ENCODE measurements at places on chromosomes 5 and 9.

DNA sequence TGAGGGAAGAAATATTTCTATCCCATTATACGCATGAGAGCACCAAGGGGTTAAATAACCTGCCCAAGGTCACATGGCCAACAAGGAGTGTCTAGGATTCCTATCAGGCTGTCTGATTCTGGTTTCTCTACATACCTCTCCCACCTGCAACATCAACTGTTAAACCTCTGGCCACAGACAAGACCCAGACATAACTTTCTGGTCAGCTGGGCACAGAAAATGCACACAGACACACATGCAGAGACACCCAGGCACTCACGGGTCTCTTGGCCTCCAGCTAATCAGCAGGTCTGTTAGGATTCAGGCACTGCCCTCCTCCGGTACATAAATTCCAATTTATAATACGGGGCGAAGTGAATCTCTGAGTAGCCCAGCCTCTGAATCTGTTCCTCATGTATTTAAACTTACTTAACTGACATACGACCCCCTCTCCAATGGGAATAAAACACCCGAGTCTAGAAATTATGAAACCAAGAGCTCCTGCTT lies 1.5 kb downstream of the SEPTIN8 start:
- no peaks in the 10 kb centered on the region for H3K36me3 ChIP-seq
- H3K27me3 ChIP-seq, result peaks cover 23% of the 10 kb centered on the region
- H3K27ac ChIP-seq, result no peak overlapping the region
- peak overlapping the region; percentile 74 for H3K4me3 ChIP-seq
- peaks cover 14% of the 10 kb centered on the region for H3K4me1 ChIP-seq
- no peak for DNase-seq

DNA sequence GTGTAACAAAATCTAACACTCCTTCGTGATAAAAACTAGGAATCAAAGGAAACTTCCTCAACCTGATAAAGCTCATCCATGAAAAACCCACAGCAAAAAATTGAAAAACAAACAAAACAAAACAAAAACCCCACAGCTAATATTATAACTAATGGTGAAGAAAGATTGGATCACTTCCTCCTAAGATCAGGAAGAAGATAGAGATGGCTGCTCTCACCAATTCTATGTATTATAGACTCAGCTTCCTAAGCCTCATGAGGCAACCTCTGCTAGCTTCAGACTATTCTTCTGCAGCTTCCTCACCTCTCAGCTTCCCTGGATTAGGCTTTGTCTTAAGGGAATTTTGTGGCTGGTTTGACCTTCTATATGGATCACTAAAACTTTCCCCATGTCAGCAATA lies 40.1 kb downstream of the PHAX start:
- H3K4me1 ChIP-seq, result no peaks in the 10 kb centered on the region
- peaks cover 4% of the 10 kb centered on the region for H3K36me3 ChIP-seq
- no peak overlapping the region for H3K27ac ChIP-seq
- no peak for DNase-seq

DNA sequence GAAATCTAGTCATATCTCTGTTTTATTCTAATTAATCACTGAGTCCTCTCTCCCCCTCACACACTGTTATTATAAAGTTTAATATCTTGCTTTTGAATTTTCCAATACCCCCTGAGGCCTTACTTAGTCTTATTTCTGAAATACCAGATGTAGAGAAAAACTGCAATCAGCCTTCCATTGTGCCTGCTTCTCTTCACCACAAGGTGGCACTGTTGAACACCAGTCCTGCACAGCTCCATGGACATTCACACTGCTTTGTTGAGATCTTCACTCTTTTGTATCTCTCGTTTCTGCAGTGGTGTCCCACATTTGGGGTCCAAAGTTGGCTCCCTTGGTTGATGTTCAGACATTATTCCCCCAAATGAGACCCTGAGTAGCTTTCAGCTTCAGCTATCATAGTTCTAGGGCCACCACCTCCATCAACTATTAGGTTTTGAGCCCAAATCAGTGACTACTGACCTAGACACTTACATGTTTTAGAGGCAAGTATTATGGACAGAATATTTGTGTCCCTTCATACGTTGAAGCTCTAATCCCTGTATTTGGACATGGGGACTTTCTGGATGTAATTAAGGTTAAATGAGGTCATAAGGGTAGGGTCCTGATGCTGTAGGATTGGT lies 24.3 kb downstream of the BOD1 start:
- no peak overlapping the region for H3K27ac ChIP-seq
- H3K4me1 ChIP-seq, result no peaks in the 10 kb centered on the region
- H3K27me3 ChIP-seq, result no peaks in the 10 kb centered on the region
- peaks cover 29% of the 10 kb centered on the region for H3K36me3 ChIP-seq

GRCh38 chr5:108727236-108727650 lies 20.5 kb upstream of the FER start:
- peak overlapping the region; percentile 90 for H3K4me3 ChIP-seq
- H3K27ac ChIP-seq, result peak overlapping the region; percentile 98
- H3K36me3 ChIP-seq, result no peaks in the 10 kb centered on the region
- DNase-seq, result no peak
- peaks cover 17% of the 10 kb centered on the region for H3K4me1 ChIP-seq

GRCh38 chr9:36063804-36064447 lies 27.2 kb downstream of the RECK start:
- no peaks in the 10 kb centered on the region for H3K27me3 ChIP-seq
- H3K36me3 ChIP-seq, result peaks cover 4% of the 10 kb centered on the region
- no peak overlapping the region for H3K4me3 ChIP-seq
- H3K27ac ChIP-seq, result no peak overlapping the region

DNA sequence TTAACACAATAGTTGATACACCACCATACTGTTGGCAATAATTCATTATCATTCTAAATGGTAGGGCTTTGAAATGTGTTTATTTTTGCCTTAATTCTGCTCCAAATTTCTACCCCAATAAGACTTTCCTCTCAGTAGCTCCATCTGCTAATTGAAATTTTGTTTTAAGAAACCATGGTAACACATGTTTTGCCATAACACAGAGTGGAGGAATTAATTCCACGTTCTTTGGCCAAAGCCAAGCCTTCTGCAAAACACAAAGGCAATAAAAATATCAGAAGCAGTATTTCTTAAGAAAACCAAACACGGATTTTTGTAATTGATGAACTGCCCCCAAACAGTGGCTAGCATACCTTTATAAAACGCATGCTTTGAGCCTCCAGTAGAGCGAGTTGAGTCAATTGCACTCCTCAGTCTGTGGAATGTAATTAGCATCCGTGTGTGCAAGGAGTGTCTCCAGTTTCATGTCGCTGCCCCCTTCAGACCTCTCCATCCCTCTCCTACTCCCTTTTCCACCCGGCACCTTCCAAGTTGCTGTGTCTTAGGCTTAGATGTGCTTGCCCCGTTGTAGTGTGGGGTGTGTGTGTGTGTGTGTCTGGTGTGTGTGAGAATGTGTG lies 58.2 kb upstream of the CKS2 start:
- H3K36me3 ChIP-seq, result no peaks in the 10 kb centered on the region
- H3K4me3 ChIP-seq, result no peak overlapping the region
- H3K27me3 ChIP-seq, result no peaks in the 10 kb centered on the region
- H3K27ac ChIP-seq, result no peak overlapping the region
- DNase-seq, result no peak

DNA sequence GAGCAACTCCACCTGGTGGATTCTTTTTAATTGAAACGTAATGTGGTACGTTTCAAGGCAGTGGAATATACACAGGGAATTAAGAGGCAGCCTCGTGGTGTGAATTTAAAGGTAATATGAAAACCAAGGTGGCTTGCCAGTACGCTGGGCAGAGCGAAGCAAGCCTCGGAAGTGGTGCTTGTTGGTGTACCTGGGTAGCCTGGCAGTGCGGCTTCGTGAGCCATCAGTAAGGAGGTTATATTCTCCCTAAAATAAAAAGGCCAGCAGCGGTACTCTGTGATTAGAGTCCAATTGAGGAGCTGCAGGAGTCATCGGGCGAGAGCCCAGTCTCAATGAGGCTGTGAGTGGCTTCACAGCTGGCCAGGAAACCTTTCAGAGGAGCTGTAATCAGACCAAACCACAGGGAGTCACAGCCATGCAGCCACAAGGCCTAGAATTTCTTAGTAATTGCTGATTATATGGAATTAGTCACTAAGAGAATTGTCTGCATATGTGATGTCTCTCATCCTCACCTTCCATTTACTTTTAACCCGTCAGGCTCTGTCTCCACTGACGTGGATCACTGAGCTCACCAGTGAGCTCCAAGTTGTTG lies 57.7 kb downstream of the DCP2 start:
- H3K4me1 ChIP-seq, result no peaks in the 10 kb centered on the region
- no peak for DNase-seq
- H3K27me3 ChIP-seq, result no peaks in the 10 kb centered on the region

- no peaks in the 10 kb centered on the region for H3K4me1 ChIP-seq
- no peak for DNase-seq
- H3K36me3 ChIP-seq, result no peaks in the 10 kb centered on the region
- H3K4me3 ChIP-seq, result no peak overlapping the region
- peaks cover 25% of the 10 kb centered on the region for H3K27me3 ChIP-seq
Measured at GRCh38 chr5:7755958-7756357, 95.0 kb downstream of the CFAP90 start.

GRCh38 chr5:131521252-131521651 lies 113.8 kb downstream of the RAPGEF6 start:
- no peak for DNase-seq
- H3K27ac ChIP-seq, result no peak overlapping the region
- no peaks in the 10 kb centered on the region for H3K4me1 ChIP-seq
- H3K27me3 ChIP-seq, result no peaks in the 10 kb centered on the region

DNA sequence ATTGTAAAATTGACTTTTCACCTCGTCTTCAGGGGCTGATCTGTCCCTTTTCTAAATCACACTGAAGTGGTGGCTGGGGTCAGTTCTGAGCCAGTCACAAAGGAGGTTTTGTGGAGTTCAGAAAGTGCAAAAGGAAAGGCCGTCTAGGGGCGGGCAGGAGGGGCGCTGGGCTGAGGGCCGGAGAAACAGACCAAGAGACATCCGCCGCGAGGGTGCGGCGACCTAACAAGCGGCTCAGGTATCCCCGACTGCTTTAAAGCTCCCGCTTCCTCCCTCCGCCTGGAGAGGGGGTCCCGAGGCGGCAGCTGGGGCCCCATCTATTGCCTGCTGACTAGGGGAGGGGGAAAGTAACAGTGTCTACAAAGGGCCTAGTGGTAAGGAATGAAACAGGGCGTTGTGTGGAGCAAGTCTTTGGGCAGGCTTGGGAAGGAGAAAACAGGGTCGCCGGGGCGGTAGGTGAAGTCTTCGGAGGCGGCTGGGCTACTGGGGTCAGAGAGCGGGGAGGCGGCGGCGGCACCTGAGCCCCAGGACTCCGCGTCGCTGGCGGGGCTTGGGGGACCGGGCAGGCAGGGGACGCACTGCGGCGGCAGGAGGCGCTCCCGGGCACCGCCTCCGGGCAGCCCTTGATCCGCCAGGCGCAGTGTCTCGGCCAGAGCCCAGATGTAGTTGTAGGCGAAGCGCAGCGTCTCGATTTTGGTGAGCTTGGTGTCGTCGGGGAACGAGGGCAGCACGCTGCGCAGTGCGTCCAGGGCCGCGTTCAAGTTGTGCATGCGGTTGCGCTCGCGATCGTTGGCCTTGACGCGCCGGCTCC lies 950 bp downstream of the NEUROG1 start:
- H3K4me3 ChIP-seq, result peak overlapping the region; percentile 50
- H3K27ac ChIP-seq, result peak overlapping the region; percentile 3
- DNase-seq, result no peak
- H3K36me3 ChIP-seq, result no peaks in the 10 kb centered on the region
- H3K4me1 ChIP-seq, result peaks cover 5% of the 10 kb centered on the region
- H3K27me3 ChIP-seq, result peaks cover 96% of the 10 kb centered on the region

DNA sequence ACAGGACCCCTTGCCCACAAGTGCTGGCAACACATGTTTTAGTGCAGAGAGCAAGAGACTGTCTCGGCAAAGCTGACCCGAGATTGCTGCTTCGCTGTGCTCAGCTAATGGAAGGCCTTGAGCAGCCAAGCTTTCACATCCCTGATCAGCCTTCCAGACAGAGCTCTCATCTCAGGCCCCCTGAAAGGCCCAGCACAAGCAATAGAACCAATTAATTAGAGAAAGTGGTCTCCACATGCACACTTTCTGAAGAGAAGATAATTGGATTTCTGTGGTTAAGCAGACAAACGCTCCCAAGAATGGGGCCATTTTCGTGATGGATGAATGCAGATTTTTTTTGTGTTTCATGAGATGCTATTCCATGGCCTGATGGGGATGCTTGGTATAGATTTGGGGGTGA lies 174.9 kb downstream of the NSG2 start:
- no peak for DNase-seq
- H3K27me3 ChIP-seq, result peaks cover 25% of the 10 kb centered on the region
- H3K27ac ChIP-seq, result no peak overlapping the region
- H3K4me1 ChIP-seq, result peaks cover 4% of the 10 kb centered on the region
- no peak overlapping the region for H3K4me3 ChIP-seq

DNA sequence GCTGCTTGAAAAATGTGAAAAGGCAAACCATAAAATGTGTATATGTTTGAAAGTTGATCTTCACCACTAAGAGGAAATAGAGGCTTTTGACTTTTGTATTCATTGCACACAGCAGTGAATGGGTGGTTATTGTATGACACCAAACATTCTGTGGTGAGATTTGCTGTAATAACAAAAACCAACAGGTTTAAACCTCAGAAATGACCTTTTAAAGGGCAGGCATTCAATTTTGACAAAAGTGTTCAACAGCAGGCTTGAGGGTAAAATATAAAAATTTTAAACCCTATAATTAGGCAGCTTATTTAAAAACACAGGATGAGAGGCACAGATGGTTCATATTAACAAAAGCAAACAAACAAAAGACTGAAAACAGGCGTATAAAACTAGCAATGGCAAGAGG lies 128.1 kb upstream of the NUDT12 start:
- no peaks in the 10 kb centered on the region for H3K27me3 ChIP-seq
- DNase-seq, result no peak
- no peak overlapping the region for H3K27ac ChIP-seq
- H3K36me3 ChIP-seq, result no peaks in the 10 kb centered on the region
- no peaks in the 10 kb centered on the region for H3K4me1 ChIP-seq

GRCh38 chr5:34452170-34452828 lies 203.8 kb upstream of the RAI14 start:
- H3K27me3 ChIP-seq, result no peaks in the 10 kb centered on the region
- no peak overlapping the region for H3K27ac ChIP-seq
- no peak overlapping the region for H3K4me3 ChIP-seq

DNA sequence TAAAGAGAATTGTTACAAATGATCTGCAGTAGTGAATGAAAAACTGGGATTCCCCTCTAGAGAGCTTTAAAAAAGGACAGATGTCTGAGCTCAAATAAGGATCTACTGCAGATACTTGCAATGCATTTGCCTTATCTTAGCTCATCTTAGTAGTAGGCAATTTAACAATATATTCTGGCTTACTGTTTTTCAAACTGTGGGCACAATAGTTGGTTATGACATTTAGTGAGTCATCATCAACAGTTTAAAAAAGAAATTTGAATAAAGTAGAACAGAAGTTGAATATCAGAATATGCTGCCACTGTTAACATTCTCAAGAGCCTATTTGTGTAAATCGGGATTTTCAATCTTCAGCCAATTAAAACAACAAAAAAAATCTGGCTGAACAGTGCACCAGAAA lies 6.7 kb upstream of the CAST start:
- no peak overlapping the region for H3K27ac ChIP-seq
- H3K36me3 ChIP-seq, result no peaks in the 10 kb centered on the region
- H3K4me1 ChIP-seq, result peaks cover 25% of the 10 kb centered on the region
- H3K4me3 ChIP-seq, result no peak overlapping the region

GRCh38 chr9:133054966-133055365 lies 6.8 kb upstream of the CEL start:
- no peaks in the 10 kb centered on the region for H3K27me3 ChIP-seq
- DNase-seq, result no peak
- H3K27ac ChIP-seq, result no peak overlapping the region
- no peak overlapping the region for H3K4me3 ChIP-seq
- no peaks in the 10 kb centered on the region for H3K4me1 ChIP-seq
- peaks cover 9% of the 10 kb centered on the region for H3K36me3 ChIP-seq

All from progenitor cell of endocrine pancreas (in vitro differentiated cells).